Stimulated activated CD4-positive, alpha-beta T cell treated with anti-CD3 and anti-CD28 coated beads, Interleukin-1b, Interleukin-23, amount 100 ng/mL, for 1 hour (primary cell): ENCODE measurements at places on chromosomes 3 and 15.

- no peak for DNase-seq
Measured at GRCh38 chr15:69568173-69569009, 115.8 kb downstream of the RPLP1 start.

- DNase-seq: no peak
Measured at GRCh38 chr3:64945171-64945729, 257.4 kb upstream of the ADAMTS9 start.

GRCh38 chr3:81395739-81396513 is 365.5 kb downstream of the GBE1 start:
- no peak for DNase-seq

- no peak for DNase-seq
Measured at GRCh38 chr15:73328149-73328820, 40.5 kb downstream of the HCN4 start.

- no peak for DNase-seq
Measured at GRCh38 chr3:196988241-196989029, 19.8 kb upstream of the PIGZ start.

- DNase-seq: no peak
Measured at GRCh38 chr3:52606373-52607085, 70.1 kb downstream of the UQCC5 start.

- no peak for DNase-seq
Measured at GRCh38 chr15:69593488-69593887, 140.9 kb downstream of the RPLP1 start.

GRCh38 chr3:154678041-154678654 is 248.2 kb upstream of the GPR149 start:
- no peak for DNase-seq

GRCh38 chr15:99763827-99764226 is 30.6 kb upstream of the LYSMD4 start:
- DNase-seq: no peak

DNA sequence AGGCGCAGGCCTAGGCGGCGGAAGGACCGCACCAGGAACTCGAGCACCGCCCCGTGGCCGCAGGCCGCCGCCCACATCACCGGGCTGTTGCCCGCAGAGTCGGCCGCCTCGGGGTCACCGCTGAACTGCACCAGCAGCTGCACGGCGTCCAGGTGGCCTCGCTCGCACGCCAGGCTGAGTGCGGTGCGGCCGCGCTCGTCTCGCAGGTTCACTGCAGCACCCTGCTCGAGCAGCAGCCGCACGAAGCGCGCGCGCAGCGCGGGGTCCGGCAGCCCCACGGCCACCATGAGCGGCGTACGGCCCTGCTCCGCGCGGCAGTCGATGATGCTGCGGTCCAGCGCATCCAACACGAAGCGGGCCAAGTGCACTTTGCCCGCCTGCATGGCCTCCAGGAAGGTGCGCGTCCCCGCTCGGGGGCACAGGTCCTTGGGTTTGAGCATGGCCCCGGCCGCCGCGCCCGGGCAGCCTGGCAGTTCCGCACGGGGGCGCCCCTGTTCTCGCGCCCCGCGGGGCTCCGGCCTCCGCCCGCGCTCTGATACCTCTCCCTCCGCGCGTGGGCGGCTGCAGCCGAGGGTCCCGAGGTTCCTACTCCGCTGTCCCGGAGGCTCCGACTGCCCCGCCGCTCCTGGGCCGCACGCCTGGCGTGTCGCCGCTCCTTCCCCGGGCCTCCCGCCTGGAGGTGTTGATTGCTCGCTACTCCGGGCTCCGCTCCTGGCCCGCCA is 556 bp downstream of the ANKRD63 start:
- no peak for DNase-seq

DNA sequence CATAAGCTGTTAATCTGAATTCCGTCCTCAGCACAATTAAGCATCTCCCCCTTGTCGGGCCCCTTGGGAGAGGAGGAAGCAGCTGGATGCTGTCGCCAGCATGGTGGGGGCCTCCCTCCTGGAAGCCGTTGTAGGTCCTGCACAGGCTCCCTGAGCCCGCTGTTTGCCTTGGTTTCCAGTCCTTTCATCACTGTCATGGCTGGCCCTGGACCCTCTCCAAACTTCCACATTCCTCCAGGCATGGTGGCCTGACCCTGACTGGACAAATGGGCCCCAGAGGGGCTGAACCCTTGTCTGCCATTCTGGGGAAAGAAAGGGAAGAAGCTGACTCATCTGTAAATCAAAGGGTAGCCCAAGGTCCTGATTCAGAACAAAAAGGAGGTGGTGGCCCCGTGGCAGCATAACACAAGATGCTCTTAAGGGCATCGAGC is 300.5 kb upstream of the LRRFIP2 start:
- no peak for DNase-seq

DNA sequence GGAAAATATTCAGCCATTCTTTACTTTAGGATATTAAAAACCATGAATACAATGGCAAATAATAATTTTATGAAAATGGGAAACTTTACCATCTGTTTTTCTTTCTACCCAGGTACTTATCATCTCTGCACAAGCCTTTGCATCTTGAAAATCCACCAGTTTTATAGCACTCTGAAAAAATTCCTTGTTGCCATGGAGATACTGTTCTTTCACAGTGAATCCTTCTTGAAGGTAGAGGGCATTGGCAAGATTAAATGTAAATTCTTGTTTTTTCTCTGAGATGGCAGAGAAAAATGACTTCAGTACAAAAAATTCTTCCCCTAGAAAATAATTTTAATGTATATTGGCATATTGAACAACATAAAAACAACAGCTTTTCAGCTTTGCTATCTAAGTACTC is 6.9 kb downstream of the SERPINI2 start:
- DNase-seq: no peak

DNA sequence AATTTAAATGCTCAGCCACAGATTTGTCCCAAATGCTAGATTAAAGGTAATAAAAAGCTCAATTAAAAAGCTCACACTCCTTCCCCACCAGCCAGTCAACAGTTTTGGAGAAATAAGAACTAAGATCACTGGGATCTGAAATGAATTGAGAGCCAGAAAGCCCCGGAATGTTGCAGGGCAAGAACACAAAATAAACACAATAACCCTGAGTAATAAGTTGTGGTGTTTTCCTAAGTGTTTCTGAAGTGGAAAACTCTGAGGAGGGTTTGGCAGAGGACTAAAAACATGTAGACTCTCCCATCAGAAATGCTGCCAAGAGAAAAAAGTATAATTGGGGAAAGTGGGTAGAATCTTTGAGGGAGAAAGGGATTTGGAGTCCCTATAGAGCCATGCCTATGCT is 127.8 kb downstream of the ABI3BP start:
- DNase-seq: no peak

DNA sequence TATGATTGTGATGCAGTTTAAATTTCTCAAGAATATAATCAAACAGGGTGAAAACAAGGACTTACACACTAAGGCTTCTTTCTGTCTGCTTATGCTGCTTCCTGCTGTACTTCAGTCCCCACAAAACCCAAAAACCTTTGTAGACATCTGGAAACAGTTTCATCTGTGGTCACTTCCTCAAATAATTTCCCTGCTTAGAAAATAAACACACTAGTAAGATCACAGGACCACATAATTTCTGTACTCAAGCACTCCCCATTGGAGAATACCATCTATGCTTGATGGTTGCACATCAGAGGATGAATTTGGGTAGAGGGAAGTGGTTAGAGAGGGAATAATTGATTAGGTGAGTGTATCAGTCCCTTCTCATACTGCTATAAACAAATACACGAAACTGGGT is 266.2 kb downstream of the LSAMP start:
- DNase-seq: no peak

GRCh38 chr15:46409841-46410301 is 775.0 kb downstream of the SQOR start:
- DNase-seq: no peak

DNA sequence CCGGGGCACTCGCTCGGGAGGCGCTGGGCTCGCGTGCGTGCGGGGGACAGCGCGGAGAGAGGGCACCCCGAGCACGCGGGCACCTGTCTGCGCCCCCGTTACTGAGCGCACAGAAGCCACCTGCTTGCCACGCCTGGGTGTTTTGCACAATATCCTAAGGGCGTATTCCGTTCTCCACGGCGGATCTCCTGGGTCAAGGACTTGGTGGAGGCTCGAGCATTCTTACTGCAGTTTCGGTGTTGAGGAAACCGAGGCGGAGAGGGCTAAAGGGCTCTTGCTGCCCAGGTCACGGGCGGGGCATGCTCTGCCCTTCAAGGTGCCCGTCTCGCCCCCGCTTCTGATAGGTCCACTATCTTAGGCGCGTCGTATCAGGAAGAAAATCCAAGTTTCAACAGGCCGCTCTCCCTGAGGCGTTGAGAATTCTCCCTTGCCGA is 526 bp downstream of the GPD1L start:
- DNase-seq: no peak

DNA sequence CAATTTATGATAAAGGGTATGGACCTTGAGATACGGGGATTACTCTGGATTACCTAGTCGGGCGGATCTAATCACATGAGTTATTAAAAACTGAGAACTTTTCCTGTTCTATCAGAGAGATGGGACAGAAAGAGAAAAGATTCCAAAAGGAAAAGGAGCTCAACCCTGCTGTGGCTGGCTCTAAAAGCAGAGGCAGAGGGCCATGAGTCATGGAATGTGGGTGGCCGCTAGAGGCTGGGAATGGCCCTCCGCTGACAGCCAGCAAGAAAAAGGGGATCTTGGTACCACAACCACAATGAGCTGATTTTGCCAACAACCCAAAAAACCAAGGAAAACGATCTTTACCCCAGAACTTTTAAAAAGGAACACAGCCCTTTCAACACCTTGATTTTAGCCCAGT is 210.0 kb downstream of the MAGI1 start:
- no peak for DNase-seq

DNA sequence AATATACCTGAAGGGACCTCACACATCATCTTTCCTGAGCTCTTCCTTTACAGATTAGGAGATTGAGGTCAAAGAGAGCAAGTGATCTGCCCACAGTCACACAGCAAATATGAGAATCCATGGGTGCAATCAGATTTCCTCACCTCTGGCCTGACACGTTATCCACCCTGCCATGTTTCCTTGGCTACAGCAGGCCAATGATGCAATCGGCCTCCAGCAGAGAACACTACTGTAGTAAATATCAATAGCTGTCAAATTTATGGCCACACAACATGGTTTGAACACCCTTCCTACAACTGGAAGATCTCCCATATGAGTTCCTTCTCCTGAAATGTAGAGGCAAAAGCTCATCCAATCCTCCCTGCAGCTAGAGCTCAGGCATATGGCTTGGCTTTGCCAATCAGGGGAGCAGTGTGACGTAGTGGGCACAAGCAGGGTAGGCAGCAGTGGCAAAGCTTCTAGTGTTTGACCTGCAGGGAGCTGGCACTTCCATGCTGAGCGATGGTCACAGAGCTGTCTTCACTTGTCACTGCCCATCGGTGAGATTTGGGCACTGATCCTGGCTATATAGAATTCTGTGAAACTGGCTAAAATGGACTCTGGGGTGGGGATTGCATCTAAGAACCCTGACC is 271.3 kb downstream of the TJP1 start:
- no peak for DNase-seq

GRCh38 chr3:126607214-126607908 is 47.6 kb downstream of the TXNRD3 start:
- no peak for DNase-seq

DNA sequence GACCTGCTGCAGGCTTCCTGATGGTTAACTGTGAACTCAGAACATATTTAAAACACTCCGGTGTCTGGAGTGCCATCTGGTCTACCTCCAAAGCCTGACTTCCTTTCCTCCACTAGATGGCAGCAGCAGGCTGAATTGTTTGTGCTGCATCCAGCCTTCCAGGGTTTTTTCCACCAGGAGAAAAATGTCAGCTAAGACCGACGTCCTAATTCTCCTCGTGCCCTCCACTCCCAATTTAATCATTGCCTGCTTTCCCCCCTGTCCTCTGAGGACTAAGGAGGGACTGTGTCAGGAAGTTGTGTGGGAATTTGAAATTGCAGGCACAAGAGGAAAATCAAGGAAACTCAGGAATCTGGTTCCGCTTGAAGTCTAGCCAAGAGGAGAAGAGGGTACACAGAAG is 165.2 kb upstream of the UMPS start:
- no peak for DNase-seq

DNA sequence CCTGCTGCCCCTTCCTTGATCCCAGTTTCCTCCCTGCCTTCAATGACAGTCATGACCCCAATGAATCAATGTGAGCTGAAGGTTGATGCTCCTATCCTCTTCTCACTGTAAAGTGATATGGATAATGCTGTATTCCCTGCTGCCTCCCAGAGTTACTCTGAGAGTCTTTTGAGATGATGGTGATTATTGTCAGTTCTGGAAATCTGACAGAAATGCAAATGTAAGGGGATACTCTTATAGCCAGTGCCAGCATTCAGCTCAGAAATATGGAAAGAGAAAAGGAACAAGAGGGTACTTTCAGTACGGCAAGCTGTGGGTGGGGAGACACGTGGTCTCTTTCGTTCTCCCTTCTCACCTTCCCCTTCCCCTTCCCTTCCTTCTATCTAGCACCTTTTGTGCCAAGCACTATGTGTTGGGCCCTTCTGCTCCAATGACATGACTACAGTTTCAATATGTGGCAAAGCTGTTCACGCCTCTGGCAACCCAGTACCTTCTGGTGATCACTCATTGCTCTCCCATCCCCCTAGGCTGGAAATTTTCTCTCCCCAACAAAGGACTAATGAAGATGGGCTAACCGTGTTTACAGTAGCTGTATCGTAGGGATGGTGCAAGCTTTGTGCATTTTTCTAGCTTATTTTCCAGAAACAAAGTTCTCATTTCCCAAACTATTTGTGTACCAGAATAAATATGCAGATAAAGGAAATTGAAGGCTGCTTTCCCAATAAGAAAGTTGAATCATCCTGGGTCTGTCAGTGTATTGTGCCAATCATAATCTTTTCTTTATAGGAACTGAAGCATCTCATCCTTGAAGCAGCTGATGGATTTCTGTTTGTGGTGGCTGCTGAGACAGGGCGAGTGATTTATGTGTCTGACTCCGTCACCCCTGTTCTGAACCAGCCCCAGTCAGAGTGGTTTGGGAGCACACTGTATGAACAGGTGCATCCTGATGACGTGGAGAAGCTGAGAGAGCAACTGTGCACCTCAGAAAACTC is 70.3 kb downstream of the ARNT2 start:
- DNase-seq: no peak

DNA sequence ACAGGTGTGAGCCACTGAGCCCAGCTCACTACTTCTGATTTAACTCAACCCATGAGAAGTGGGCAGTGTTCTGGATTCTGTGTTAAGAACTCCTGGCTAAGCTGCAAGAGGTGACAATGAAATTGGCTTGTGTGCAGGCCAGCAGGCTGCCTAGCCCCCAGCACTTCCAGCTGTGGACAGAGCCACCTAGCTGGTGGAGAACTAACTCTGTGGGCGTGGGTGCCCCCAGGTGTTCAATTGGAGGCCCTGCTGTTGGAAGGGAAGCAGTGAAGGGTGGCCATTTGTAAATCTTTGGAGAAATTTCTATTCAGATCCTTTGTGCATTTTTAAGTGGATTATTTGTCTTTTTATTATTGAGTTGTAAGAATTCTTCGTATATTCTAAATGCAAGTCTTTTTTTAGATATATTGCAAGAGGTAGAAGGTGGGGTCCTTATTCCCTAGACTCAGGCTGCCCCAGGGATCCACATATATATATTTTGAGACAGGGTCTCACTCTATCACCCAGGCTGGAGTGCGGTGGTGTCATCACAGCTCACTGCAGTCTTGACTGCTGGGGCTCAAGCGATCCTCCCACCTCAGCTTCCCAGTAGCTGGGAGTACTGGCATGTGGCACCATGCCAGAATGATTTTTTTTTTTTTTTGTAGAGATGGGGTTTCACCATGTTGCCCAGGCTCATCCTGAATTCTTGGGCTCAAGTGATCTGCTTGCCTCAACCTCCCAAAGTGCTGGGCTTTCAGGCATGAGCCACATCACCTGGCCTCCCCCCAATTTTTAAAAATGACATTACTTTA is 7.2 kb upstream of the SCAMP5 start:
- no peak for DNase-seq

GRCh38 chr15:22989576-22990477 is 9.7 kb upstream of the CYFIP1 start:
- DNase-seq: no peak

GRCh38 chr3:108090049-108090700 is 656 bp downstream of the CD47 start:
- DNase-seq: no peak
